ENCODE measurements at places on chromosomes 12 and 14.

DNA sequence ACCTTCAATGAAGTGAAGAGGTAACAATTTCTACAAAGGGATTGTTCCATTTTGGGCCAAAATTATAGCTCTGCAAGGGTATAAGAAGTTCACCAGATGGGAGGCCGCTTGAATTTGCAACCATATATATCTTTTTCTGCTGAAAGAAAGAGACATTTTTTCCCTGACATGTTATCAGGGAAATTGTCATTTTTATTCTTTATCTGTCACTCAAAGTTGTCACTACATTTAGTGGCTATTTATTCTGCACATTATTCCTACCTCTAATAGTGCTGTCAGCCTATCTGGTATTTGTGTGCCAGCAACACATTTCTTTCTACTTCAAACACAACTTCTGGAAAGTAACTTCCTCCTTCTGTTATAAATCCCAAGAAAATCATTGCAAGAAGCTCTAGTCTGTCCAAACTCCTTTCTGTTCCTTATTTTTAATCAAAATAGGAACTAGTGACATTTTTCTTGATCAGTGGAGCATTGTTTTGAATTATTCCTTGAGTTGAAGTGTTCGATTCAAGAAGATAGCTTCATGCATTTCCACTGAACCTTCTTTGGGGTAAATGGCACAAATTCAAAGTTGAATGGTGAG is 137.9 kb upstream of the ATP2B1 start:
- DNase-seq = no peak

DNA sequence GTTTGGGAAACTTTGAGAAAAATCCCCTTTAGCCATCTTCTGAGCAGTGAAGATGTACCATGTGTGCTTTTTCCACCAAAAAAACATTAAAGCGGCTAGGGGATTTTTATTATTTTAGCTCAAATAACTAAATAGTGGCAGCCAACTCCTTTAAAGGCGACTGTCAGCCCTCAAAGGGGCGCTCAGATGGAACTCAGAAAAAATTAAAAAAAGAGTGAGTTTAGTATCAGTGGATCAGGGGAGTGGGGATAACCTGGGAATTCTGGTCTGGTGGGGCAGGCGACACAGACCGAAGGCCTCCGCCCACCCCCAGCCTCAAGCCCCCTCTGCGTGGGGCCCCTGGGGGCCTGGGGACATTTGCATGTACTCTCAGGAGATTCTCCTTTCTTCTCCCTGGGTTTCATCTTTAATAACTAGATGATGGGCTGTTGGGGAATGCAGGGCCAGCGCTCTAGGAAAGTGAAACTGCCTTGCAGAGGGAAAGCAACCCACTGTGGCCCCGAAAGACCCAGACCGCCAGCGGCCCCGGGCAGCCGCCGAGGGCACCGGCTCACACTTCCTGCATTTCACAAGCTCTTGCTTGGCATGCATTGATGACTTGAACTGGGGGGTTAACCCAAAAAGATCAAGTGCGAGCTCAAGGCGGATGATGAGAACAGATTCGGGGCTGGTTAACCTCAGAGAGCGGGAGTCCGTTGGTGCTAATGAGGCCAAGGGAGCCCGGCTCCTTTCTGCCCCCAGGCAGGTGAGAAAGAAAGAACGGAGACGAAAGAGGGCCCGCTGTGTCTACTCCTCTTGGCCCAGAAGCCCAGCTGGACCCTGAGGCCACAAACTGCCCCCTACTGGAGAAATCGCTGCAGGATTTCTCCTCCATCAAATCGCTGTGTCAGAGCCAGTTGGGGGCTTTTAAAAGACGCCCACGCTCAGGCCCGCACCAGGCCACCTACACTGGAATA is 7.3 kb upstream of the BATF start:
- DNase-seq = no peak

DNA sequence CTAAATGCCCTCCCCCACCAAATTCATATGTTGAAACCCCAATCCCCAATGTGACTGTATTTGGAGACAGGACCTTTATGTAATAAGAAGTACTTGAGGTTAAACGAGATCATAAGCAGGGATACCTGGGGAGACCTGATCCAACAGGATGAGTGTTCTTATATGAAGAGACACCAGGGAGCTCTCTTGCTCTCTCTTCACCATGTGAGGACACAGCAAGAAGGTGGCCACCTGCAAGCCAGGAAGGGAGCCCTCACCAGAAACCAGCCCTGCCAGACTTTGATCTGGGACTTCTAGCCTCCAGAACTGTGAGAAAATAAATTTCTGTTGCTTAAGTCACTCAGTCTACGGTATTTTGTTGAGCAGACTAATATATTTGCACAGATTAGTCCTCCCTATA is 113.6 kb downstream of the NUAK1 start:
- no peak for DNase-seq

- DNase-seq = no peak
These were observed 46.0 kb upstream of the SRSF5 start for GRCh38 chr14:69720912-69721311.

DNA sequence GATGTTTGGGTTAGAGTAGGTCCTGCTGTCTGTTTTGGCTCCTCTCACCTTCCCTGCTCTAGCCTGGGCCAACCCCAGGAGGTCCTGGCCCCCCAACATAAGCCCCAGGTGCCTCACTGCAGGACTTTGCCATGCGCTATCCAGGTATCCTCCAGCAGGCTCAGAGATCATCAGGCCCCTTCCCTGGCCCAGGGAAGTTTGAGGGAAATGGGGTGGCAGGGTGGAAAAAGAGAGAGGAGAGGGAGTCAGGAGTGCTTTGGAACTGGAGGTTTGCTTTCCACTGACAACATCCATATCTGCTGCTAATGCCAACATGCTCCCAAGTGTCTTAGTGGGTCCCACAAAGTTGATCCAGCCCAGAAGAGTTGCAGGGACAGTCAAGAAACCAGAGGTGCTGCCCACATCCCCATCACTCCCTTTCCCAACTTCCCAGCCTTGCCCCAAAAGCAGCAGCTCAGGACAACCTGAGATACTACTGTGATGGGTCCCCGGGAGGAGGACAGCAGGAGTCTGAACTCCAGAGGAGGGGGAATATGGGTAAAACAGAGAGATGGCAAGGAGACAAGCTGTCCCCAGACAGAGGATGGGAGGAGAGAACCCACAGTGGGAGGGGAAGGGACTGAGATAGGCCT is 677 bp downstream of the TNS2 start:
- no peak for DNase-seq

- peak; percentile 7 for DNase-seq
These were observed 38.9 kb downstream of the PPP1R13B start for GRCh38 chr14:103808403-103809001.

- DNase-seq = no peak
These were observed 77.5 kb upstream of the KRAS start for GRCh38 chr12:25328072-25328712.

DNA sequence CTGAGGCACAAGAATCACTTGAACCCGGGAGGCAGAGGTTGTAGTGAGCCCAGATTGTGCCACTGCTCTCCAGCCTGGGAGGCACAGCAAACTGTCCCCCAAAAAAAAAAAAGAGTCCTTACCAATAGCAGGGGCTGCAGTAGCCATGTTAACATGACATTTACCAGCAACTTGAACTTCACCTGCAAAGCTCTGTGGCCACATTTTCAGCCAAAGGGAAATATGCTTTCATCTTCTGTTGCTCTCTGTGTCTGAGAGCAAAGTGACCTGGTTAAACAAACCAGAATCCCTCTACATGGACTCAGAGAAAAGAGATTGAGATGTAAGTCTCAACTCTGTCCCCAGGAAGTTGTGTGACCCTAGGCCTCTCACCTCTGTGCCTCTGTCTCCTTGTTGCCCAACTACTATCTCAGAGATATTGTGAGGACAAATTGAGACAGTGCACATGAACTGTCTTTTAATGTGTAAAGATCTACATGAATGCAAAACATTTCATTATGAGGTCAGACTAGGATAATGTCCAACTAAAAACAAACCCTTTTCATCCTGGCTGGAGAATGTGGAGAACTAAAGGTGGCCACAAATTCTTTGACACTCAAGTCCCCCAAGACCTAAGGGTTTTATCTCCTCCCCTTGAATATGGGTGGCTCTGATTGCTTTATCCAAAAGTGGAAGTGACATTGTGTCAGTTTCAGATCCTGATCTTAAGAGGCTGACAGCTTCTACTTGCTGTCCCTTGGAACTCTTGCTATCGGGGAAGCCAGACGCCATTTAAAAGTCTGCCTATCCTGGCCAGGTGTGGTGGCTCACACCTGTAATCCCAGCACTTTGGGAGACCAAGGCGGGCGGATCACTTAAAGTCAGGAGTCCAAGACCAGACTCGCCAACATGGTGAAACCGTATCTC is 24.7 kb upstream of the P2RX4 start:
- no peak for DNase-seq

- no peak for DNase-seq
These were observed 177.7 kb upstream of the LHX5 start for GRCh38 chr12:113649256-113649830.

DNA sequence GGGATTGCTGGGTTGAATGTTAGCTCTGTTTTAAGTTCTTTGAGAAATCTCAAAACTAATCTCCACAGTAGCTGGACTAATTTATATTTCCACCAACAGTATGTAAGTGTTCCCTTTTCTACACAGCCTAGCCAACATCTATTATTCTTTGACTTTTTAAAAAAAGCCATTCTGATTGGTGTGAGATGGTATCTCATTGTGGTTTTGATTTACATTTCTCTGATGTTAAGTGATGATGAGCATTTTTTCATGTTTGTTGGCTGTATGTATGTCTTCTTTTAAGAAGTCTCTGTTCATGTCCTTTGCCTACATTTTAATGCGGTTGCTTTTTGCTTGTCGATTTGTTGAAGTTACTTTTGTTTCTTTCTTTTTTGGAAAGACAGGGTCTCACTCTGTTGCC is 301.1 kb upstream of the OR4E1 start:
- no peak for DNase-seq

DNA sequence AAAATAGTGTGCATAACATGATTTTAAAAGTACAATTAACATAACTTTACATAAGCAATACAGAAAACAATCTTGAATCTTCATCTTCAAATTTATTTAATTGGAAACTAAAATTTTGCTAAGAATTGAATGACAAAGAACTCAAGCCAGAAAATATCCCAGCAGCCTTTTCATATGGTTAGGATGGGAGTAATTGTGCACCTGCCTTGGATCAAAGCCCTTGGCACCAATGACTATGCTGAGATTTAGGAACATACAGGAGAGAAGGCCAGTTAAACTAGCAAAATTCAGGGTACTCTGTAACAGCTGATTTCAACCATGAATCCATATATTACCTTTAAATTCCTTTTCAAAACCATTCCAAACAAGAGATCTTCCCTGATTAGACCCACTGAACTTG is 5.8 kb downstream of the KERA start:
- no peak for DNase-seq

DNA sequence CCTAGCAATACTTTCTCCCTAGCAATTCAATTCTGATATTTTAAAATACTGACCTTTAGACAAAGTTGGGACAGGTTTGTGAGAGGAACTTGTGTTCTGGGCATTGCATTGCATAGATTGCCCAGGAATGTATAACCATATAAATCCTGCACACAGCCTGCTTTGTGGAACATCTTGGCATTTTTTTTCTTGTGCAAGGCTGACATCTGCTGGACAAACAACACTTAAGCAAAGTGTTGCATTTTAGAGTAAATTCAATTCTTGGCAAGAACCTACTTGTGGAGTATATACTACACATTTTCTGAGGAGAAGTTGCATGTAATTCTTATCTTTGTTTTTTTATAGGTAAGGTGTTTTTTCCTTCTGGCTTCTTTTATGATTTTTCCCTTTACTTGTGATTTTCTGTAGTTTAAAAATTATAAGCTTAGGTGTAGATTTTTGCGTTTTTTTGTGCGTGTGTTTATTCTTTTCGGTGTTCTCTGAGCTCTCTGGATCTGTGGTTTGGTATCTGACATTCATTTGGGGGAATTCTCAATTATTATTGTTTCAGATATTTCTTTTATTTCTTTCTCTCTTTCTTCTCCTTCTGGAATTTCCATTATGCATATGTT is 26.4 kb downstream of the TESPA1 start:
- DNase-seq = peak; percentile 31

DNA sequence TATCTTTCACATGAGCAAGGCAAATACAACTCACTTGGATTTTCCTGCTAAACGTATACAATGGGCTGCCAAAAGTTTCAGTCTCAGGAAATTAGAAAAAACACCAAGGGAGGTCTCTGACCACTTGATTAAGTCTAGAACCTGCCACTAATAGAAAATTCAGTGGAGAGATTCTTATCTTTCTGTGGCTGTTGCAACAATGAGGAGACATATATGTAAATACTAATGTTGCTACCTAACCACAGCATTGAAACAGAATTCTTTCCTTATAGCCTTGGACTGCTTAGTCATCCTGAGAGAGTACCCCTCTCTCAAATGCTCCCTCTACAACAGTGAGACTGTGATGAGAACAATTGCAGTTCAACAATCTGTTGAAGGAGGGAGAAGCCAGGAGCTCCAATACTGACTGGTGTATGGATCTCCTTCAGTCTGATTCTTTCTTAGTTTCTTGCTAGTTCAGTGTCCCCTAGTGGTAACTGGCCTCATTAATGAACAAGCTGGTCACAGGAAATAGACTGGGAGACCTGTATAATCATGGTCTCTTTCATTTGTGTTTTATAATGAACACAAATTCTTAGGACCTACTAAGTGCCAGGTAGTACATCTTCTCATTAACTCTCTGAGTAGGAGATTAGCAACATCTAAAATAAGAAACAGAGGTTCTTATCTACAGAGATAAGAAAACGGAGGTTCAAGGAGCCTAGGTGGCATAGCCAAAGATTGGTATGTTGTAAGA is 164.5 kb downstream of the SLC38A4 start:
- peak; percentile 62 for DNase-seq

GRCh38 chr12:114916124-114916523 is 232.1 kb upstream of the TBX3 start:
- DNase-seq = peak; percentile 59

- DNase-seq = no peak
These were observed 203.4 kb downstream of the KIF26A start for GRCh38 chr14:104341532-104342434.

DNA sequence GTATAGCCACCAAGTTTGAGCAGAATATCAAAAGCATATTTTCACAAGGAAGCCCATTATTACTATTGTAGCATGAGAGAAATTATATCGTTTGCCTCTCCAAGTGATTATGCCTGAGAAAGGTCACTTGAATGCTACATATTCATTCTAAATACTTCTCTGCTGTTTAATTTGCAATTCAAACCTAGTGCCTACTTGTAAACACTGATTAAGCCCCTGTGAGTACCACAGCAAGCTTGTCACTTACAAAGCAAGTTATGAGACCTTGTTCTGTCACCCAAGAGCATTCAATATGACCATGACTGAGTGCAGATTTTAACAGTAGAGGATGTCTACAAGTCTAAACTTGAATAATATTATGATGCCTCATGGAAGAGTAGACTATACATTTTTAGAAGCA is 124.7 kb upstream of the SSTR1 start:
- no peak for DNase-seq

DNA sequence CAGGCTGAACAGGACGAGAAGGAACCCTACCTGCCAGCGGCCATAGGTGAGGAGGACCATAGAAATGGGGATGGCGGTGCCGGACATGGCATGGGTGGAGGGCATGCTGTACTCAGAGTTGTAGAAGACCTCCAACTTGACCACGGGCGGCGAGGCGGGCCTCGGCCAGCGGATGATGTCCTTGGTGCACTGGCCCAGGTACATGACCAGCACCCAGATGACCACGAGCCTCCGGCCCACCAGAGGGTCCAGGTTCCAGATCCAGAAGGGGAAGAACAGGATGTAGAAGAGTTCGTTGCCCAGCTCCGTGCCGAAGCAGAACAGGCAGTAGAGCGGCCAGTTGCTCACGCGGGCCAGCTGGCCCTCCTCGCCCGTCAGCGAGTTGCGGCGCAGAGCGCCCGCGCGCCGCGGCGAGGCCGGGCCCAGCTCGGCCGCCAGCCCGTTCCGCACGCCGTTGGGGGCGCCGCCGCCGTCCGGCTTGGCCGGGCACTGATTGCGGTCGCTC is 582 bp downstream of the SGPP1 start:
- DNase-seq = no peak
